ENCODE measurements at places on chromosomes 11 and 22.

DNA sequence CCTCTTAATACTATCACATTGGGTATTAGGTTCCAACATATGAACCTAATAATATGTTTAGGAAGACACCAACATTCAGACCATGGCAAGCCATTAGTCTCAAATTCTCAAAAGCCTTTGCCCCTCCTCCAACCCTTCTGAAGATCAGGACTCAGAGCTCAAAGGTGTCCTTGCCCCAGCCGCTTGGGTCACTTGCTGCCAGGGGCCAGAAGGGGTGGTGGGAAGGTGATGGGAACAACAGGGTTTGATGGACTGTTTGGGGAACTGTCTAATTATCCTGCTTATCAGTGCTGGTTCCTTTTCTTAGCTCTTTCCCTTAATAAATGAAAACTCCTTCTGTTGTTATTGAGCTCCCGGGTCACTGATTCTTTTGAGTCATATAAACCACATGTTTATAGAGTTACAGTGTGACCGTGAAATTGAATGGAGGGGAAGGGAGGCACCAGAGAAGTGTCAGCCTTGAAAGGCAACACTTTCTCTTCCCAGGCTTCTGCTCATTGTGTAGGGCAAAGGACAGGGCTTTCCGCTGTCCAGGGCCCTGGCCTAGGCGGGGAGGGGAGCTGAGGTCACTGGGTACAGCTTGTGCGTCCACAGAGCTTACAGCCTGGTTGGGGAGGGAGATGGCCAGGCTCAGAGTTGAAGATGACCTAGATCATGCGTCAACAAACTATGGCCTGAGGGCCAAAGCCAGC lies 105.1 kb downstream of the FBXO7 start:
- no peak for DNase-seq

- peak; percentile 39 for DNase-seq
These were observed 3.8 kb upstream of the OR5A2 start for GRCh38 chr11:59429924-59430516.

GRCh38 chr11:9664276-9665171 lies 647 bp downstream of the SWAP70 start:
- DNase-seq = peak; percentile 58

- no peak for DNase-seq
These were observed 21.1 kb downstream of the UBASH3B start for GRCh38 chr11:122676638-122677037.

DNA sequence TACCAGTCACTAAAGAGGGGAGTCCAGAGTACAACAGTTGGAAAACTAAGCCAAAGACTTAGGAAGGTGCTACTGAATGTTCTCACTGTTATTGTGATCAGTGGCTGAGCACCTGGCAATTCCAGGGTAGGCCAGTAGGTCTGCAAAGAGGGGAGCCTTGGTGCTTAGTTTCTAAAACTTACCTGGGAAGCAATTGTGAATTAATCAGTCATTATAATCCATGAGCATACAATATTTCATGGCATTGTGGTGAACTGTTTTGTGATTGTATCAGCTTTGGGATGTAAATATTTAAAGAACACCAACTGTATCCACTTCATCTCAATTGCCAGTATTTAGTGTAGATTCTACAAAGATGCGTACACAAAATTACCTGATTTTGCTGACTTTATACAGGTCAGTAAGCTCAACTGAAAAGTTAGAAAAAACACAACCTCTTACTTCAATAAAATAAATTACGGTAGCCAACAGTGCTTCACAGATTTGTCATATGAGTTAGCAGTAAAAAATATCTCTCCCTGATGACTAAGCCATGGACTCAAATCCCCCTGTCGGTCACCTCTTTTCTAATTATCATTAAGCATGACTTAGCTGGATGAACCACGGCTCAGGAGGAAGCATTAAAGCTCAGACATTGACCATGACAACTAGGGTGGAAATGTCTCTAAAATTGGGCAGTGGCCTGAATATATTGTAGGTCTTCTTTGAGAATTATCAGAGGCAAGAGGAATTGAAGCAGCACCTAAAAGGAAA lies 30.8 kb upstream of the SORL1 start:
- no peak for DNase-seq

DNA sequence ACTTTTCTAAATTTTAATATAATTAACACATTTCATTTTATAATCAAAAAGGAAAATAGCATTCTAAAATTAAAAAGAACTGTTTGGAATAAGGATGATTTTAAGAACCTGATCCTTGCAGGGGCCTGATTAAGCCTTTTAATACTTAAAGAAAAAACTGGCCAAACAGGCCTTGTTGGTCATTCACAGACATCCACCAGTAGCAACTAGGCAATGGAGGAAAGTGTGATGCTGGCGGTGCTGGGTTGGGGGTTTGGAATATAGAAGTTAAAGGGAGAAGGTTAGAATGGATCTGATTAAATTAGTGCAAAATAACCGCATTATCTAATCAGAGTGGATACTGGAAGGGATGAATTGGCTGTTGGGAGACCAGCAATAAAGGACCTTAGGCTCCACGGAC lies 16.9 kb upstream of the TEAD1 start:
- no peak for DNase-seq

DNA sequence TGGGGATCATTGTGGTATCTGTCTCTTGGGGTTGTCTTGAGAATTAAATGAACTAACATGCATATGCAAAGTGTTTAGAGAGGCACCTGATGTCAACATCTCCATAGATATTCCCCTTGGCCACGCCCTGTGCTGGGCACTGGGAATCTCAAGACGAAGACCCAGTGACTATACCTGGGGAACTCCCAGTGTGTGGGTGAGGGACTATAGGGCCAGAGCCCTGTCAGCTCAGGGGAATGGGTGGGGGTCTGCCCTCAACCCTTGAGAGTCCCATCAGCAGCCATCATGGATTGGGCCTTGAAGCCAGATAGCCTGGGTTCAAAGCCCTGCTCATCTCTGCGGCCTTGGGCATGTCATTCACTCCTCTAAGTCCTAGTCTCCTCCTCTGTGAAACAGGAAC lies 21.6 kb upstream of the LMO1 start:
- no peak for DNase-seq

- no peak for DNase-seq
These were observed 741 bp upstream of the NAV2 start for GRCh38 chr11:19711911-19712280.

DNA sequence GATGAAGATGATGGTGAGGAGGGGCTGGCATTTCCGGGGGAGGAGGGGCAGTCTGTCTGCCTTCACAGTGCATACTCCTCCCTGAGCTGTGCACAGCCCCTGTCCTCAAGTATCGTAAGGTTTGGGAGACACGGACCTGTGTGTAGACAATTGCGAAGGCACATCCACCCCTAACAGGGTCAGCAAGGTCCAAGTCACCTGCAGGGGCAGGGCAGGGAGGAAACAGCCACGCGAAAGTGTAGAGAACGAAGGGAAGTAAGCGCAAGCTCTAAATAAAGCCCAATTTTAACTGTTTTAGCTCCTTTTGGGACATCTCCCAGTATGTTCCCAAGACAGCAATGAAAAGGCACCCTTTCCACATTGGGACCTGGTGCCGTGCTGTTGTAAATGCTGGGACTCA lies 448.2 kb downstream of the TBC1D22A start:
- DNase-seq = no peak

DNA sequence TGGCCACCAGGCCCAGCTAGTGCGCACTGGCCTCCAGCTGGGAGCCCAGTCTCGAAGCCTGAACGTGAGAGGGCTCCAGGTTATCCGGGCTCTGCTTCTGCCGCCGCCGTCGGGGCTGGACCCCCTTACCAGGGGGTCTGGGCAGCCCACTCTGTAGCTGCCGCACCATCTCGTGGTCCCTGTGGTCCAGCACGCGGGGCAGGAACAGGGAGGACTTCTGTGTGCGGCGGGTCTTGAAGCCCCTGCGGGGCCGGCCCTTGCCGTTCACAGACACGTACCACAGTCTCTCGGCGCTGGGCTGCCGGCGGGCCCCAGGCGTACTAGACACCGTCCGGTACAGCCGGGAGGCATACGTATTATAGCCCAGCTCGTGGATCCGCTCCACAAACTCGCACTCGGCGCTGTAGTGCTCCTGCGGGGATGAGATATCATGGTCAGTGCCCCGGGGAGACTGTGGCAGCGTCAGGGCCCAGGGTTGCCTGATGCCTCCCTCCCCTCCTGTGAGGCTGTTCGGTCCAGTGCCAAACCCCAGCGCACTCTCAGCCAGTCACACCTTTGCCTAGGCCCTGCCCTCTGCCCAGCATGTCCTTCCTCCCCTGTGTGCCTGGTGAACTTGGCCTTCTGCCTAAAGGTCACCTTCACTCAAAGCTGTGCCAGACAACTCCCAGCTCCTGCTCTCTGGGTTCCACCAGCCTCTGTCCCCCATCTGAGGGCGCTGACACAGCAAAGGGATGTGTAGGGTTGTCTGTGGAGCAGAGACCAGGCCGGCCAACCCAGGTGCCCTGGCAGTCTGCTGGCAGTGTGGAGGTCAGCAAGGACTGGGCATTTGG lies 8.7 kb downstream of the FGF3 start:
- no peak for DNase-seq

GRCh38 chr11:115191761-115192160 lies 312.5 kb downstream of the CADM1 start:
- DNase-seq = no peak

DNA sequence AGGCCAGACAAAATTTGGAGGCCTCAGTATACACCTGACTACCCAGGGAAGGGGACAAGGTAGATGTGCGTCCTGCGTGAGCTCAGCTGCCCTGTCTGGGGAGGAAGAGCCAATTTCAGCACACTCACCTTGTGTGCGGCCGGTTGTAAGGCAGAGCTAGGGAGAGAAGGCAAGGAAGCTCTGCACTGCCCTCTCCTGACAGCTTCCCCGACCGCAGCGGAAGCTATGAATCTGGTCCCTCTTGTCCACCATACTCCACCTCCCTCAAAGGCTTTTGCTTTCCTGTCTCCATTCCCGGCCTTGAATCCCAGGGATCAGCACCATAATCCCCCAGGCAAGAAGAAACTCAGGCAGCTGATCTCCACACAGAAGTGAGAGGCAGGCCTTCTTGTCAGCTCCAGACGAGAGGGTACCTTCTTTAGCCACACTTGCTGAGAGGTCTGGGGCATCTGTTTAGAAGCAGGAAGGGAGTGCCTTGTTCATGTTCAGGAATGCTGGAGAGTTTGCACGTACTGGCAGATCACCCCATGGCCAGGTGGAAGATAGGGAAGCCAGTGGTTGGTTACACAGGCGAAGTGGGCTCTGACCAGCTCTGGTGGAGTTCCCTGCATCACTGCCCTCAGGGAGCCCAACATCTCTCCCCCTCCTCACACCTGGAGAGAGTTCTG lies 62.5 kb downstream of the FEZ1 start:
- peak; percentile 51 for DNase-seq

GRCh38 chr11:46216765-46217089 lies 60.7 kb upstream of the CREB3L1 start:
- no peak for DNase-seq

DNA sequence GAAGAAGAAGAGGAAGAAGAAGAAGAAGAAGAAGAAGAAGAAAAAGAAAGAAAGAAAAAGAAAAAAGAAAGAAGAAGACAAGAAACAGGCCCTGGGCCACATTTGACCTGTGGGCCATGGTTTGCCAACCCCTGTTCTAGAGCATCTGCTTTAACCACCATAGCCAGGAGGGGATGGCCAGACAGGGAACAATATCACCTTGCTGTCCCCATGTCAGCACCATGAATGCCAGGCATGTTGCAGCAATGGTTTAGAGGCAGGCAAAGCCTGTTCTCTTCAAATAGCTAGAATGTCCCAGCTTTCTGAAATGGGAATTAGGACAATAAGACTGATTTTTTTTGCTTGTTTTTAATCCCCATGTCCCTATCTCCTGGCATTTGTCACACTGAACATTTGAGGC lies 338.6 kb upstream of the PLET1 start:
- no peak for DNase-seq

GRCh38 chr11:72615329-72615728 lies 58.9 kb downstream of the PDE2A start:
- DNase-seq = no peak

DNA sequence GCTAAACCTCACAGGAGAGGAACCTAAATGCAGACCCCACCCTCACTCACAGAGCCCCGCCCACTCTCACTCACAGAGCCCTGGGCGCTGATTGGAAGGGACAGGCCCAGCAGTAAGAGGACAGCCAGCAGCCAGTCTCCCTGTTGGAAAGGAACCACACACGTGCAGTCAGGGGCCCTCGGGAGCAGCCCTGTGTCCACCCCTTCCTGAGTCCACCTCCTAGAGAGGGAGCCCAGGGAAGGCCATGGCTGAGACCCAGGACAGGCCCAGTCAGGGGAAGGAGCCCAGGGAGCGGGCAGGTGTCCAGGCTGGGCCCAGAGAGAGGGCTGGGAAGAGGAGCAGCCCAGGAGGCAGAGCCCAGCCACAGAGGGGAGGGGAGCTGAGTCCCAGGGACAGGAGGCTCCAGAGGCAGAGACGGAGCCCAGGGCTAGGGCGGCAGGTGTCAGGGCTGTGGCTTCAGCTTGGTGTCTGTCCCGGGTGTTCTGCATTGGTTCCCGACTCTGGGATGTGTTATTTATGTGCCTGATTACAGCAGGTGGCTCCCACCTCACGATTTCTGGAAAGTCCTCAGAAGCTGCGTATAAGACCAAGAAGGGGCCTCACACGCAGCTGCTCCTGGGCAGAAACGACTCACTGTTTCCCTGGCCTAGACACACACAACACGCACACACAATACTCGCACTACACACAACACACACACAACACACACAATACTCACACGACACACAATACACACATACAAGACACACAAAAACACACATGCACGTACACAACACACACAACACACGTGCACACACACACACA lies 9.0 kb upstream of the APOBEC3H start:
- DNase-seq = no peak

- no peak for DNase-seq
These were observed 26.1 kb downstream of the BDNF start for GRCh38 chr11:27673979-27674663.

DNA sequence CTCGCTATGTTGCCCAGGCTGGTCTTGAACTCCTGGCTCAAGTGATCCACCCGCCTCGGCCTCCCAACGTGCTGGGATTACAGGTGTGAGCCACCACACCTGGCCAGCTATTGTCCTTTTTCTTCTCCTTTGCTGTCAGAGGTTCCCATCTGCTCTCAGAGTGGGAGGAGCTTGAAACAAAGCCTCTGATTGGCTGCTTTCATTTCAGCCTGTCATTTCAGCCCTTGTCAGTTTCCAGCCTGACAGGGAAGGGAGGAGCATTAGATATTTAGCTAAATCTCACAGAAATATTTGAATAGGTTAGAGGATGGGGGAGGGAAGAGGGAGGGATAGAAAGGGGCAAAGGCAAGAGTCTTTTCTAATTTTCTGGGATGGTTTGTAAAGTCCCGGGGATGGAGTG lies 8.7 kb downstream of the SLC22A6 start:
- no peak for DNase-seq

- peak; percentile 1 for DNase-seq
These were observed 60.9 kb downstream of the GRIA4 start for GRCh38 chr11:105670811-105671210.
